ENCODE measurements at places on chromosomes 6 and 20. TPM values are rescaled to one million over a fixed set of nuclear protein-coding genes. Genes with fewer than 3 reads are reported as not detected.

GRCh38 chr20:34705397-34706301, 1.5 kb downstream of the TP53INP2 start:
- no peak for ATAC-seq

DNA sequence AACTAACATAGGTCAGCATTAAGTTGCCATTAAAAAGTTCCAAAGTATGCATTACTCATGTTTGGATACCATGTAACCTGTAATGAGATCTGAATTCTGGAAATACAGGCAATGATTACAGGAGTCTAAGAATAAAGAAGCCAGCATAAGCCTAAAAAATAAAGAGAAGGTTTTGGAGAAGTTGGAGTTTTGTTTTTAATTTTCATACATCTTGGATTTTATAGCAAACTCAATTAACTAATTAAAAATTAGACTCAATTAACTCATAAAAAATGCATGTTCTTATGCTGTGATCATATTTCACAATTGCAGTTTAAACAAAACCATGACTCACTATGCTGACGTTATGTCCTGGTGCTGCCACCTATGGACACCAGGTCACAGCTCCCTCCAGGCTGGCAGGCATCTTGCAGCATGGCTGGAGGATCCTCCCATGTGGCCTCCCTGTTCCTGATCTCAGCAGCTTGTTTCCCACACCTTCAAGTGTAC, 648.8 kb upstream of the AGPAT4 start:
- peak; percentile 64 for ATAC-seq

Gene HLA-DMA
- 53.8 TPM for total RNA-seq

Gene MEI4
- not detected for total RNA-seq

Gene ACSS1
- 23.3 TPM for total RNA-seq

Gene SUPT3H
- 12.1 TPM for total RNA-seq
